ENCODE measurements at places on chromosomes 7 and 10.
A peak's percentile ranks its signal among the peaks of the same experiment; 100 is the strongest.

DNA sequence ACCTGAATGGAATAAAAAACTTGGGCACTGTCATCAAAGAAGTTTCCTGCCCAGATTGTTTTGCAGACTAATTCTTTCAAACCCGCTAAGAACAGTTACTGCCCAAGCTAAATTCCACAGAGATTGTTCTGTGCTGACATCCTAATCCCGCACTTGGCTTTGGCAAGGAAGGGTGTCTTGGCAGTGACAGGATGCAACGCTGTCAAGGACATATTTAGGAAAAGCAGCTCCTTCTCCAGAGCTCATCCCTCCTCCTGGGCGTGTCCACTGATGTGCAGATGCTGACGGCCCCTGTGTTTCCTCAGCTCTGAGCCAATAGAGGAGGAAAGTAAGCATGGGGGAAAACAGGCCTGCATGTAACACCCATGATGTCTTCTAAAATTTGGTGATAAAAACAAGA, 74.2 kb downstream of the EEPD1 start:
- no peak for DNase-seq

DNA sequence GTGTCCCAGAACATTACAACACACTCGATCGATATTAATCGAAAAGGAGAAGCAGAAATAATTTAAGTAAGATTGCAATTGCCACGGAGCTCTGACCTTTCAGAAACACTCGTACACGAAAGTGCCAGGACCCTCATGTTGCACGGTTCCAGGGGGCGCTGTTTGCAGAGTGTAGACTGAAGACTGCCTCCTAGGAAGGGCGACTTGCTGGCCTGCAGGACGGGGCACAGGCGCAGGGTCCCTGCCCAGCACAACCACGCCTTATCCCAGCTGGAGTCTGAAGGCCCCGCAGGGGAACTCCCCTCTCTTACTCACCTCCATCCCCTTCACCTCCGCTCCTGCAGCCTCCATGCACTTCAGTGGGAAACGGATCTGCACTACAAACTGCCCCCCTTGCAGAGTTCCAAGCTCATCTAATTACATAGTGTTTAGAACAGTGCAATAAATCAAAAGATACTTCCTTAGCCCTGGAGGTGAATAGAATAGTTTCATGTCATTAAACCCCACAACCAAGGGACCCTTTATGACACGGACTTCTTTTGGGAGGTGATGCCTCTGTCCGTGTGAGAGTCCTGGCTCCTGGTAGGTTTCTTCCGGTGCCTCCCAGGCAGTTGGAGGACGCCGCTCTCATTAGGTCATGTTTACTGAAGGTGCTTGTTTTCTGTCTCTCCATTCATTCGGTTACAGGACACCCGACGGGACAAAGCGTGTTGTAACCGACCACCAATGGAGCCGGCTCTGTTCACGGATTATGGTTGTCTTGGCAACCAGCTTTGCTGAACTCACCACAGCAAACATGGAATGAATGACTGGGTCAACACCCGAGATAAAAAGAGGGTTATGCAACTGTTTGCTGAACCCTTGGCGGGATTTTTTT, 262.2 kb downstream of the BAMBI start:
- no peak for DNase-seq

GRCh38 chr7:96308950-96309263, 13.0 kb downstream of the SLC25A13 start:
- no peak for DNase-seq

- peak; percentile 9 for DNase-seq
These were observed 82.7 kb downstream of the FAM204A start for GRCh38 chr10:118259288-118259906.

GRCh38 chr7:91034459-91035368, 229.5 kb upstream of the FZD1 start:
- DNase-seq: no peak

- no peak for DNase-seq
These were observed 49.8 kb upstream of the SEMA3C start for GRCh38 chr7:80968606-80969005.

DNA sequence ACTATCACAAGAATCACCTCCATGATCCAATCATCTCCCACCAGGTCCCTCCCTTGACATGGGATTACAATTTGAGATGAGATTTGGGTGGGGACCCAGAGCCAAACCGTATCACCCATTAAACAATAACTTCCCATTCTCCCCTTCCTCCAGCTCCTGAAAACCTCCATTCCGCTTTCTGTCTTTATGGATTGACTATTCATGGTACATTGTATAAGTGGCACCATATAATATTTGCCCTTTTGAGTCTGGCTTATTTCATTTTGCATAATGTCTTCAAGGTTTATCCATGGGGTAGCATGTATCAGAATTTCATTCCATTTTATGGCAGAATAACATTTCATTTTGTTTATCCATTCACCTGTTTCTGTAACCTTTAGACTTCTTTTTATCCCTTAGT, 39.2 kb upstream of the GARS1 start:
- DNase-seq: no peak

GRCh38 chr7:73715648-73716317, 3.7 kb downstream of the STX1A start:
- DNase-seq: no peak

DNA sequence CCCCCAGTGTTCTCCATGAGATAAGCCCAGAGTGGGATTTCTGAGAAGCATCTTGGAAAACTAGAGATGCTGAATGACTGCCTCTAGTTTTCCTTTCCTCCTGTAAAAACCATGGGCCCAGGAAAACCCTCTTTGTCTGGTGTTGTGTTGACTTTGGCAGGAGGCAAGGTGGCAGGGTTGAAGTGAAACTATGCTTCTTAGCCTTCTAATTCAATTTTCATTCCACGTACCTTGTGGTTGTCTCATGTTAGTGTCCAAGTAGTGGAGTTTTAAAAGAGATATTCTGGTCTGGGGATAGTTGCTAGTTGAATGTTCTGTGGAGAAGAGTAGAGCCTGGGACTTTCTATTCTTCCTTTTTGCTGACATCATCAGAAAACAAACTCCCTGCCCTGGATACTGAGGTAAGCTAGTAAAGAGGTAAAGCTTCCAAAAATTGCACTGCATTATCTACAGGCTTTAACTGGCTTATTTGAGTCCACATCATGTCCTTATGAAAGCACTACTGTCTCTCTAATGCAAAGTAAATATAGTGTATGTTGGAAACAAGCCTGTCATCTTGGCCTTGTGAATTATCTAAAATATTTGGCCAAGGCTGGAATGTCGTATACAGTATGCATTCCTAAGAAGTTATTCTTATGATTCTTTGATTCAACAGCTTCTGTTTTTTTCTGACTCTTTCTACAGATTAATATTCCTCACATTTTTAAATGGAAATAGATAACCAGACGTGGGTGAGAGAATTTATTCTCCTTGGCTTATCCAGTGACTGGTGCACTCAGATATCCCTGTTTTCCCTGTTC, at the start of gene OR2F2:
OR2F2 (plus strand) TSS at position 708 of the 800 bp plus-strand sequence; CDS start at position 708, 0 bp downstream.
- DNase-seq: no peak

GRCh38 chr7:47407821-47408674, 173.9 kb downstream of the TNS3 start:
- no peak for DNase-seq

DNA sequence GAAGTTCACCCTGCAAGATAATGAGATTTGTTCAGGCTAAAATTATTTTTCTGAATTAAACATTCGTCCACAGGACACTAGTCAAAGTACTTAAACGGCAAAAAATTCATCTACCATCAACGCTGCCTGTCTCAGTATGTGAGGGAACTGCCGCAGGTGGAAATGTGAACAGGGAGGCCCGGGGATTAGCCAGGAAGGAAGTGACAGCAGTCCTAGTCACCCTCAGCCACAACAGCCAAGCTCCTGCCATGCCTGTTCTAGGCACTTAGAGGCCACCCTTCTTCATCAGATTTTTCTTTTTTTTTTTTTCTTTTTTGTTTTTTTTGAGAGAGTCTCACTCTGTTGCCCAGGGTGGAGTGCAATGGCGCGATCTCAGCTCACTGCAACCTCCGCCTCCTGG, 9.4 kb downstream of the NUDT5 start:
- DNase-seq: no peak

DNA sequence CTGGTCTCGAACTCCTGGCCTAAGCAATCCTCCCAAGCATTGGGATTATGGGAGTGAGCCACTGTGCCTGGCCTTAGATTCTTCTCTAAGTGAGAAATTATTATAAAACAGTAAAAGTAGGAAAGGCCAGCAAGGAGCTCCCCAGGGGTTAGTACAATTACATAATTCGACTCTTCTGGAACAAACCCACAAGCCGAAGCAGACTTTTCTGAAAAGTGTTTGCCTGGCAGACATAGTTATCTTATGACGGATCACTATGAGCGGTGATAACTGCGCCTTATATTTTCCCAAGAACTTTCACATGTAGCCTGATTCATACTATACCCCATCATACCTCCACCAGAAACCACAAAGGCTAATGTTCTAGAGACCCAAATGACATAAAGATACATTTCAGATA, 30.2 kb upstream of the SH3PXD2A start:
- DNase-seq: no peak

GRCh38 chr7:45872116-45873034, 507 bp downstream of the CCDC201 start:
- DNase-seq: no peak

GRCh38 chr10:682931-683447, 6.5 kb downstream of the DIP2C start:
- no peak for DNase-seq

Measured in T-cell (primary cell).